Glomerular endothelial cell (primary cell): ENCODE measurements at places on chromosomes 2 and 18.

DNA sequence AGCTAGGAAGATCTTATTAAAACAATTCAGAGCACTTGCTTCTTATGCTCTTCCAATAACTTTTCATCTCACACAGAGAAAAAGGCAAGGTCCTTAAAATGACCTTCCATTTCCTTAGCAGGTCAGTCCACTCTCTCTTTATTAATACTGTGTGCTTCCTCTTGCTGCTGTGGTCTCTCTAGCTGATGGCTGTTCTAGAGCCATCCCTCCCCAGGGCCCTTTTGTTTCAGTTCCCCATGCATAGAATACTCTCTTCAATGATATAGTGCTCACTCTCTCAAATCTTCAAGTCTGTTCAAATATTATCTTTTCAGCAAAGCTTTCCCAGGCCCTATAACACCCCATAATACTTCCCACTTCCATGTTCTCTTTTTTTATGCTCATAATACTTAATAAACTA lies 469.3 kb downstream of the METTL4 start:
- no peak for DNase-seq

DNA sequence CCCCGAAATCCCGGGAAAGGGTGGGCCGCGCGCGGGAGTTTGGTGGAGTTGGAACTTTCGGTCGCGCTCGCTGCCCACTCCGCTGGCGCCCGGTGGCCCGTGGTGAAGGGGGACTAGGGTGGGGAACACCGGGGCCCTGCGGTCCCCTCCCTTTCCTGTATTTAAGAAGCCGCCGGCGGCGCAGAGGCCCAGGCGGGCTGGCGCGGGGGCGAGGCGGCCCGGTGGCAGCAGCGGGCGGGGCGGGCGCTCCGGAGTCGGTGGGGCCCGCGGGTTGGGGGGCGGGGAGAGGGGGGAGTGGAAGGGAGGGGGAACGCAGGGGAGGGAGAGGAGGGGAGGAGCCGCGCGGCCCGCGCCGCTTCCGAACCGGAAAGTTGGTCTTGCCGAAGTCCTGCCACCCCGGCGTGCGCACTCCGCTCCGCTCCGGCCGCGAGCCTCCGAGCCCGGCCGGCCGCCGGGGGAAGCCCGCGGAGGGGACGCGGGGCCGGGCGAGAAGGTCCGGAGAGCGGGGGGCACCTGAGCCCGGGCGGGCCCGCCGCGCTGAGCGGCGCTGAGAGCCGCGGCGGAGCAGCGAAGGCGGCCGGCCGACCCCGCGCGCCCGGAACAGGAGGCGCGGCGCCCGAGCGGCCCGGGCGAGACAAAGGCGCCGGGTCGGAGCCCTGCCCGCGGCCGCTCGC lies 425 bp upstream of the SALL3 start:
- DNase-seq, result no peak

GRCh38 chr2:164717000-164717803 lies 95.9 kb upstream of the GRB14 start:
- DNase-seq, result no peak

GRCh38 chr2:210363876-210364275 lies 48.9 kb upstream of the MYL1 start:
- no peak for DNase-seq
